COLO829 (cell line): ENCODE measurements at places on chromosomes 7 and 10.

- no peak for DNase-seq
Measured at GRCh38 chr7:141483044-141483443, 68.2 kb upstream of the AGK start.

GRCh38 chr7:102216573-102217314, 69.9 kb upstream of the SH2B2 start:
- DNase-seq = no peak

DNA sequence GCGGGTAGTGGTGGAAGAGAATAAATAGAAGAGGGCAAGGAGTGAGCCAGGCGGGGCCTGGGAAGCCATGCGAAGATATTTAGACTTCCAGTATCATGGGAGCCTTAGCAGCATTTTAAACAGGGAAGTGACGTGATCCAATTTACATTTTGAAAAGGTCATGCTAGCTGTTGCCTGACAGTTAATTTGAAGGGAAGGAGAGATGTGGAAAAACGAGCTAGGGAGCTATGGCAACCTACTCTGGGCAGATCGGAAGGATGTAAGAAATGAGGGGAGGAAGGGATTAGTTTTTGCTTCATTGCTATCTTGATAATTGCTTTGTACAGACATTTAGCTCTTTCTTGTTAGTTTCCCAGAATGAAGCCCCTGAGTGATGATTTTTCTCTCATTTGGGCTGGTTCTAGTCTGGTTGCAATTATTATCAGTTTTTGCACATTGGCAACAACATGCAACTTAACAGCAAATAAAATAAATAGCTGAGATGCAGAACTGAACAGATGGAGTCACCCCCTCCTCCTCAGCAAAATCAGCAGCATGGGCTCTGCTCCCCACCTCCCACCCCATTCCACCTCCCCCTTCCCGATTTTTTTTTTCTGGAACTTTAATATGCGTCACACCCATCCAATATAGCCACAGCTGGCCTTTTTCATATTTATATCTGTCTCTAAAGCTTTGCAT, 13.0 kb upstream of the CALU start:
- DNase-seq = no peak

DNA sequence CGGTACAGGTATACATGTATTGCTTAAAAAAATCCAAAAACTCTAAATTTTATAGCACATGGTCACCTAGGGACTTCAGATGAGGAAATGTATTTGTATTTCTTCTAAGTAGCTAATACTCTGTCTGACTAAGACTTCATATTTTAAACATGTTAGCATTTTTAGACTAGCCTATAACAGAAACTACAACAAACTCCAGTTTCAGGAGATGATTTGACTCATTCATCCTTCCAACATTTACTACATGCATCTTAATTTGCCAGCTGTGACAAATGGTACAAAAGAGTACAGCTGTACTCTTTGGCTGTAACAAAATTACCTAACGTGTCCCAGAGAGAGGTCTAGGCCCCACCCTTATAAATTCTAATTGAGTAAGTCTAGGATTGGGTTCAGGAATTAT, 22.2 kb downstream of the TMEM209 start:
- no peak for DNase-seq

GRCh38 chr10:97714401-97715258, 1.1 kb downstream of the MARVELD1 start:
- DNase-seq = no peak

GRCh38 chr10:125141860-125142484, 18.4 kb downstream of the CTBP2 start:
- DNase-seq = no peak
